ENCODE measurements at places on chromosomes 5 and 9.

DNA sequence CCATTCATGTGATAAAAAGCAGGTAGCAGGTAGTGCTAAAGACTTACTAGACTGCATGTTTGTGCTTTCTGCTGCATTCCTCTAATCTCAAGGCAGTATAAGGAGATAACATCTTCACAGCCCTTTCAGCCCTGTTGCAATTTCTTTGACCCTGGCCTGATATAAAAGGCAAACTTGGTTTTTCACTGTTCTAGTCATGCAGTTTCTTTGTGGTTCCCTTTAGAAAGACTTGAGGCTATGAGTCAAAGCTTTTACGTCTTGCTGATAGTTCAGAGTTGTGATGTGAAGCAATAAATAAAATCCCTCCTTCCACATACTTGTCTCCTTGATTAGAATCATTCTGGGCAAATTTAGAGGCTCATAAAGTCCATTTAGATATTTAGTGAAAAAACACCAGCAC is 88.6 kb upstream of the CDKN2B start:
- no peak for DNase-seq

- no peak for DNase-seq
Measured at GRCh38 chr5:110321117-110321516, 405.4 kb downstream of the TMEM232 start.

- DNase-seq: no peak
Measured at GRCh38 chr9:34089311-34089710, 37.2 kb downstream of the DCAF12 start.

- DNase-seq: no peak
Measured at GRCh38 chr9:137943655-137944054, 66.1 kb downstream of the CACNA1B start.

GRCh38 chr9:136075134-136075841 is 19.8 kb downstream of the NACC2 start:
- DNase-seq: no peak

DNA sequence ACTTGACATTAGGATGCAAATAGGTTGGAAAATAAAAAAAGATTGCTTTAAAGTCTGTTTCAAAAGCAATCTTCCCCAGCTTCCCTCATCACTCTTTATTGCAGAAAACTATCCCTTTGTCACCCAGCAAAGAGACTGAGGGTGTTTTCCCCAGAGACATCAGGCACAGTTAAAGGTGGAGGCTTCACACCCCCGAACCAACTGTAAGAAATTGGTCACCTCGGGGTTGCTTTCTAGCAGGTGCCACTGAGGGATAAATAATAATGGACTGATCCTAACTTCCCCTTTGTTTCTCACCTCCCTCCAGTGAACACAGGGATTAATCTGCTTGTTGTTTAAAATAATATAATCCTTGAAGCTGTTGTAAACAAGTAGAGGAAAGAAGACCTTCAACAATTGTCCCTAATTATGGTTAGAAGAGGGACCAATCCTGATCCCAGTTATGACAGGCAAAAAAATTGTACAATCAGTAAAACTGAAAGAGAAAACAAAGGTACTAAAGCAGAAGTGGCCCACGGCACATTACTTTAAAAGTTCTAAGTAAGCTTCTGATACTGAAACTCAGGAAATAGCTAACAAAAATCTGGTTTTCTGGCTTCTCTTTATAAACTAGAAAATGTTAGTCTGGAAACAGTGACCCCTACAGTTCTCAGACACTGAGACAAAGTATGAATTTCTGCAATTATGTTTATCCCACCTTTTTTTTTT is 6.6 kb upstream of the PCSK1 start:
- no peak for DNase-seq

DNA sequence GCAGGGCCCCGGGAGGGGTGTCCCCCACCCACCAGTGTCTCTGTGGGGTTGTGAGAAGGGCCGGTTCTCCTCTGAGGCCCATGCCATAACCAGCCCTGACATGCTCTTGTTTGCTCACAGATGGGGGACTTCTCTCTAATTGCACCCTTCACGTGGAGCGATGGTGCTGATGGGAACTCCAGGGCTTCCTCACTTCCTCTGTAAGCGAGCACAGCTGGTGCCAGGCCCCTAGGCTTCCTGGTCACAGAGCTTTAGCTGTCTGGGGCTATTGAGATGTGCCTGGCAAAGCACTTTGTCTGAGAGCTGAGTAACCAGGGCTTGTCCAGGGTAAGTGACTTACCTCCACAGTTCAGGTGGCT is 36.4 kb downstream of the PHF2 start:
- no peak for DNase-seq

DNA sequence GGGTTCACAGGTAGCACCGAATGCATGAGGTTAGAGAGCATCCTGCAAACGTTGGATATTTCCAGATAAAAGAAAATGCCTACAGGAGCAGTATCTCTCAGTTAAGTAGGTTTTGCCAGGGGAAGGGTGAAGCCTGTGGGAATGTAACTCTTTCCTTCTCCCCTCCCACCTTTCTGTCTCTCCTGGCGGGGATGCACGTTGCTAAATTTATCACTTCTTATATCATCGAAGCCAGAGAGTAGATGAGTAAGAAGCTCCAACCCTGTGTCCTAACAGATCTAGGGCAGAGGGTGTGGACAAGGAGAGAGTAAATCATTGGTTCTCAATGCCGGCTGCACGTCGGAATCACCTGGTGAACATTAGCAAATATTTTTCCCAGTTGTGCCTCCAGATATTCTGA is 457.5 kb downstream of the ENC1 start:
- no peak for DNase-seq

- DNase-seq: no peak
Measured at GRCh38 chr9:128414461-128414860, 6.2 kb upstream of the CERCAM start.

DNA sequence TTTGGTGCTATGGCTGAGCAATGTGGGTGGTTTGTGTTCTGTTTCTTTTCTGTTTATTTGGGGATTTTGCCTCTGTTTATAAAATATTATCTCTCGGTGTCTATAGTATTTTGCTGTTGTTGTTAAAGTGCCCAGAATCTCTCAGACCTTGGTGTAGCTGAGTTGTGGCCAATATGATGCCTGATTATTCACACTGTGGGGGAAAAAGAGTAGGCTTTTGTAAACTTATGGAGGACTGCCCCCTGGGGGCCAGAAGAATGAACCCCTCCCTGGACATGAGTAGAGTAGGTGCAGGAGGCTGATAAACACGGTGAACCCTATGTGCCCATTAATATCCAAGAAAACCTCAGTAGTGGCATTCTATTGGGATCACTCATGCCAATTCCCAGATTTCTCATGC is 49.0 kb upstream of the DPYSL3 start:
- DNase-seq: no peak

GRCh38 chr5:97124335-97124734 is 18.1 kb downstream of the LIX1 start:
- no peak for DNase-seq

DNA sequence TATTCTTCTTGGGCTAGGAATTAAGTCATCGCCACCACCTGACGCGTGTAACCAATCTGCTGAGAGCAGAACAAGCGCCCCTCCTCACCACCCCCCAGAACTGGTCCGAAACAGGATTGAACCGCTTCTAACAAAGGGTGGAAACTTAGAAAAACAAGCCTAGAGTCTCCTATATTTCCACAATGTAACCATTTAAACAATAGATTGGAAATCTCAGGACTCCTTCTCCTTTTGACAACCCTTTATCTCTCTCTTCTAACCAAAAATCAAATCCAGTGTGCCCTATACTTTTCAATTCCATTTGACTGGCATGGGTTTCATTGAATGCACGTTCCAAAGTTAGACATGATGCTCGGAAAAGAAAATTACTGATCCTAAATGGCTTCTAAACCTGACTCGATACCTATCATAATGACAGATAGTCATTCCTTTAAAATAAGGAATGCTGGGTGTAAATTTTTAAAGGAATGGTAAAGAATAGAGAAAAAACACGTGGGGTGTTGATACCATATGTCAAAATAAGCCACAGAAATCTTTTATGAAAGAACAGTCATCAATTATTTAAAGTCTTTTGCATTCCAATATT is 1.2 kb downstream of the ARRDC3 start:
- DNase-seq: peak; percentile 28

DNA sequence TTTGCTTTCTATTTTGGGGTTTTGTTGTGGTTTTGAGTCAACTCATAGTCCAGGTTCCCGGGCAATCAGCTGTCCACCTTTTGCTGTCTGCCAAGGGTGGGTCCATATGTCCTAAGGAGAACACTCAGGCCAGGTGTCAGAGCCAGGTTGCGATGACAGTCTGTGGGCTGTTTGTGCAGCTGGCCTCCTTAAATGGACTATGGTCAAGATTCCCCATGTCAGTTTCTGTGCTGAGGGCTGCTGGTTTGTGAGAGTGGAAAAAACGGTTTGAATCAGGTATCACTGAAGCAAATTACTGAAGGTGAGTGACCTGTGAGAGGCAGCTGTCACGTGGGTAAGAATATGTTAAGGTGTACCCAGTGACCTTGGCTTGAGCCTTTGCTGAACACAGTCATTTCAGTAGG is 33.0 kb downstream of the SNX30 start:
- no peak for DNase-seq

DNA sequence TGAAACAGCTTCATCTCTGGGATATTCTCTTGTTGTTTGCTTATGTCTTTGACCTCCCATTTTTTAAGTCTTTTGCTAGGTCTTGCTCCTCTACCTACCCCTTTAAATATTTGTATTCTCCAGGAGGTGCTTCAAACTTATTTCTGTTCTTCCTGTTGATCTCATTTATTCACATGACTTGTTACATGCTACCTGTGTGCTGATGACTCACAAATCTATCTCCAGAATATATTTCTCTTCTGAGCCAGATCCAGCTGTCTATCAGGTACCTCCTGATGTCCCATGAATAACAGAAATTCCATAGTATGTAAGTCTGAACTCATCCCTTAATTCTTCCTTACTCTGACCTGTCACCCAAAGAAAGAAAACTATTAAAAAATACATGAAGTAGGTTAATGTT is 11.0 kb downstream of the NIPBL start:
- no peak for DNase-seq

GRCh38 chr9:126791406-126792230 is 13.2 kb upstream of the ZBTB43 start:
- DNase-seq: no peak

DNA sequence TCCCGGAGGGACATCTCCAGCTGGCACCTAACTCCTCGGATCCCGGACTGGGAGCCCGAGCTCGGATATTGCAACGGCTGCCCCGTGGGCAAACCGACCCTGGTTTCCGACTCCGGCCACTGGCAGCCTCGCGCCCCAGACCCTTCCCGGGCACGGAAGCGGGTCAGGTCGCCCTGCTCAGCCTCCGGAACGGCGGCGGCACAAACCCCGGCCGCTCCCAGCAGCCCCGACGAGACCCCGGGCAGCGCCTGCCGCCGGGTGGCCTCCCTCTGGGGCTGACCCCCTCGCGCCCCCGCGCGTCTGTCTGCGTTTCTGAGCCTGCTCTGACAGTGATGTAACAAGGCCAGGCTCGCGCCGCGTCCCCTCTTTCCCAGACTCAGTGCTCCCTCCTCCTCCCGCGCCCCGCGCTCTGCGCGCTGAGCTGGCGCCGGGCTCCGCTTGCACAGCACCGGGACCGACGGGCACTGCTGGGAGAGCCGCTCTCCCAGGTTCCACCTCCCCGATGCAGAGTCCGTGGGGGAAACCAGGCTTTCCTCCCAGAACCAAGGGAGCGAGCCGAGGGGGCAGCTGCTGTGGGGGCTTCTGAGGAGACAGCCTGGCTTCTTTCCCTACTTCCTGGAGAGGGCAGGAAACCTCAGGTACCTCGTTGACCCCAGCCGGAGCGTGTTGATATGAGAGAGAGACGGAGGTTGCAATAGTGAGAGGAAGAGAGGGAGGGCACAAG is at the start of gene TMEM215:
TSS of gene TMEM215 (plus strand) at position 373 of the 724 bp plus-strand sequence. CDS start 644 bp downstream, outside the sequence.
- no peak for DNase-seq

DNA sequence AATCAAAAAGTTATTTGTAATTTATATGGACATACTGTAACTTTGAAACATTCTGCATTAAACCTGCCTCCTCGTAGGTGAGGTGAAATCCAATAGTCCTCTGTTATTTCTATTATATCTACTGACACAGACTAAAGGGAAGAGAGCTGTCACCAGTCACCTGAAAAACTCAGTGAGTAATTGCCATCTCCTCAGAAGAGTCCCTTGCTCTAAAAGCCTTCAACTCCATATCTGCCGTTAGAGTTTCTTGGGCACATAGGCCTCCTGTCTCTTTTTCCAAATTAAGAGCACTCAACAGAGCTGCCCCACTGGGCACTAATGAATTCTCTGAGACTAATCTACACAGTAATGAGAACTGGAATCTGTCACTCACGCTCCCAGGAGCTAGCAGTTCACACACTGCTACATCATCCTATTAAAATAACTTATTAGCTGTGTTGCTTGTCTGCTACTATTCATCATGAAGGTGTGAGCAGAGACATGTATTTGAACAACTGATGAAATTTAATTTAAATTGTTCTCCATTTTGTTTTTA is 67.3 kb upstream of the VCAN start:
- DNase-seq: no peak

DNA sequence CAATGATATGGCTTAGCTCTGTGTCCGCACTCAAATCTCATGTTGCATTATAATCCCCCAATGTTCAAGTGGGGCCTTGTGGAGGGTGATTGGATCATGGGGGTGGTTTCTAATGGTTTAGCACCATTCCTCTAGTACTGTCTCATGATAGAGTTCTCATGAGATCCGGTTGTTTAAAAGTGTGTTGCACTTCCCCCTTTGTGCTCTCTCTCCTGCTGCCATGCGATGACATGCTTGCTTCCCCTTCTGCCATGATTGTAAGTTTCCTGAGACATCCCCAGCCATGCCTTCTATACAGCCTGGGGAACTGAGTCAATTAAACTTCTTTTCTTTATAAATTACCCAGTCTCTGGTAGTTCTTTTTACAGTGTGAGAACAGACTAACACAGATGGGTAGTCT is 427.1 kb downstream of the CHSY3 start:
- DNase-seq: no peak

DNA sequence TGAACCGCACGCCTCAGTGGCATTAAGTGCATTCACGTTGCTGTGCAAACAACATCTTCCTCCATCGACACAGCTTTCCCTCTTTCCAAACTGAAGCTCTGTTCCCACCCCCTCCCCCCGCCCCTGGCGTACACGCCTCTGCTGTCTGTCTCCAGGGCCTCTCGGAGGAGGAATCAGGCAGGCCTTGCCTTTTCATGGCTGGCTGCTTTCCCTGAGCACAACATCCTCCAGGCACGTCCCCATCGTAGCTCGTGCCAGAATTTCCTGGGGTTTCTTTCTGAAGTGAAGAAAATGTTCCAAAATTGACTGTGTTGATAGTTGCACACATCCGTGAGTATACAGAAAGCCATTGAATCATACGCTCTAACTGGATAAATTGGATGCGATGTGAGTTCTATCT is 22.3 kb upstream of the TMEM250 start:
- DNase-seq: no peak
